Daoy (cell line): ENCODE measurements at places on chromosomes 13 and 19. TPM values are rescaled to one million over a fixed set of nuclear protein-coding genes. Genes with fewer than 3 reads are reported as not detected.

DNA sequence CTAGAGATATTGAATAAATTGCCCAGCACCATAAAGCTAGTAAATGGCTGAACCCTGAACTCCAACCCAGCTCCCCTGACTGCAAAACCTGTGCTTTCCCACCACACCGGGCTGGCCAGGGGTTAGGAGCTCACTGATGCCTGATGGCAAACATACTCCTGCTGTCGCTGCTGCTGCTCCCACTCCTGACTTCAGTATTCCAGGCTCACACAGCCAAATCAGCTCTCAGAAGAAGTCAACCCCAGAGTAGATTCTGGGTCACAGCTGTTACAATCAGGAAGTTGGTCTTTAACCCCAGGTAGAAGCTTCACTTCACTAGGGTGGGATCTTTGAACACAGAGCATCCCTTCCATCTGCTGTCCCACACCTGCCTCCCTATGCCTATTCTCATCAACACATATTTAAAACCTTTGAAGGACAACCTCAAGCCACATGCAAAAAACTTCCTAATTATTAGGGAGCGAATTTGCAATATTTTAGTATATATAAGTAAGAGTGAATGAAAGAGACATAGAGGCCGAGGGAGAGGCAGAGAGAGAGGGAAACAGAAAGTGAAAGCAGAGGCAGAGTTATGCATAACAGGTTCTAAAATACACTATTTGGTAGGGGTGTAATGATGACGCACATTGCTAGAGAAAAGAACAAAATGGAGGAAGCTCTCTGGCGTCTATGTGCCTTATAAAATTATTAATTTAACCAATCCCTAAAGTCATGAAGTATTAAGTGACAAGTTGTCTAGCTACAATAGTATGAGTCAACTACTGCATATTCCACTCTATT lies 99.4 kb upstream of the SERP2 start:
- DNase-seq, result peak; percentile 57

DNA sequence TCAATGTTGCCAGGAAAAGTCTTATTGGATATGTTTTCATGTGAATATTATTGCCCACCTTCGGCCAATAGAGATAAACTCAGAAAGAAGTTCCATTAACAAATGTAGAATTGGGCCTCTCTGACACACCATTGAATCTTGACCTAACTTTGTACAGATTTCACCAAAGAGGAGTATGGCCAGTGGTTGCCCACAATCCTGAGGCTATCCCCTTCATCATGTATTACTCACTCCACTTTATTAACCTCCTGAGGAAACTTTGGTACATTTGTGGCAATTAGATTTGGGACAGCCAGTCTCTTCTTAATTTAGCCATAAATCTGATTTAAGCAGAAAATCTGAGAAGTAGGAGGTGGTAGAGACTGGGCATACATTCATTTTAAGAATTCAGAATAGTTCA lies 53.3 kb upstream of the POSTN start:
- DNase-seq, result no peak

- DNase-seq, result no peak
These were observed 391.3 kb downstream of the FOXO1 start for GRCh38 chr13:40275155-40275554.

MYDGF gene
- 154 and 171 TPM in 2 replicates for total RNA-seq

DNA sequence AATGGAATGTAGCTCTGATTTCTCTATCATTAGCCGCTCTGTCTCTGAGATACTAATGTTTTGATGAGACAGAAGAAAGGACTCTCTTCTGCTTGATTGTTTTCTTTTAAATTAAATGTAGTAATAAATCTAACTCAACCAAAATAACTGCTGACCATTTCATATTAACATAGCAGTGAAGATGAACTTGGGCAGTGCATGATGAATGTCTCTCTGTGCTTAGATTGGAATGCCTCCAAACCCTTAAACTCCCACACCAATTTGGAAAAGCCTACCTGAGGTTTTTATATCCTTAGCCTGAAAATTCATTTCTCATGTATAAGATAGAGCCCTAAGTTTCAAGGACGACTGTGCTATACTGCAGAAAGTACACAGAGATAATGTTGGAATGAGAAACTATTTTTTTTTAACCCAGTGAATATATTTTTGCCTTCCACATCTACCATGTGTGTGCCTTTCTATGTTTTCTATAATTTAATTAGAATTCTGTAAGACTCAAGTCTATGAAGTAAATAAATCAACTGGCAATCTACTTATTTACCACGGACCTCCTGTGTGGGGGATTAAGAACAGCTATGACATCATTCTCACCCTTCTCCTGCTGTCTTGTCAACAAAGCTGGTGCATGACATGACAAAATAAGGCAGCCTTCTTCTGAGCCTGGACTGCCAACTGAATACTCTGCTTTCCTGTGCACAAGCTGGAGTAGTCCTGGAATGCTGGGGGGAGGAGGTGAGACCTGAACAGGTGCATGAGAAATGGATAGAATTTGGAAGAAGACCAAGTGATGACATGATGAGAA lies 155.5 kb downstream of the FGF9 start:
- DNase-seq, result no peak

DNA sequence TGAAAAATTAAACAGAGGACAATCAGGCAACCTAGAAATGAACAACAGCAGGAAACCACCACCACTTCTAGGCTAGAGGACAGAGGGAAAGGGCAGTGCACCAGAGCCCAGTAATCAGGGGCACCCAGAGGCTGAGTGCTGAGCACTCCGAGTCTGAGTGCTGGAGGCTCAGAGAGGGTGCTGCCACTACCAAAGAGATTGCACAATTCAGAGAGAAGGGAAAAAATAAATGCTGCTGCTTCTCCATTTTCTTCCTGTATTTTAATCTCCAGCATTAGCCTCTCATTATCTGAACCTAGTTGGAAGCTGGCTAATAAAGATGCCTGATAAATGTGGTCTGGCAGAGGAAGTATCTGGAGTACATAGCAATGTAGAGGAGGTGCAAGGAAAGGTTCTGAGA lies 11.8 kb upstream of the ZNF175 start:
- DNase-seq, result no peak

DNA sequence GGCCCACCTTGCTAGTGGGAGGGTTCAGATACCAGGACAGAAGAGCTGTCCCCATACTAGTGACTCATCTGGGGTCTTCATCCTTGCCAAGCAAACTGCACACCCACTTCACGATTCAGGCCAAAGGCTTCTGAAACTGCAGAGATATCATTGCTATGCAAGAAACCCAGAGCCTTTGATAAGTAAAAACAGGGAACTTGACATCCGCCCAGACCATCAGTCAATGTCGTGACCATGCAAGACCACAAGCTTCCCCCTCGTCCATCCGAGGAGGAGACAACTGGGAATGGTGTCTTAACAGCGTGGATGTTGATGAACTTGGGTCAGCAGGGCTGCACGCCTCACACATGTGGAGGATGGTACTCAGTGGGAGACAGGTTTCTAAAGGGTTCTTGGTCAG lies 58.0 kb downstream of the ABCC4 start:
- DNase-seq, result no peak

DNA sequence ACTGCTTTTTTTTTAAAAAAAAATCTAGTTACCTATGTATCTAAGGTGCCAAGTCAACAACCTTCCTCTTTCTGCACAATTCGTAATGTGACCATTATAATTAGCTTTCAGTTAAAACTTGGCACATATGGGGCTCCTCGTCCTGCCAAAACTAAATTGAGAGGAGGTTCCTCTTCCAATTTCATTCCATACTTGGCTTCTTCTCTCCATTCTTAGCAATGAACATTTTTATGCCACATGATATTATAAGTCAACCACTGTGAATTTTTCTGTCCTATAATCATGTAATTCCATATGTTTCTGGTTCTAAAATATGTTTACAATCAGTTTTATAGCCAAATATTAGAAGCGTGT lies 177.0 kb downstream of the DCLK1 start:
- no peak for DNase-seq

SLC1A6 gene
- total RNA-seq, result 1.4 TPM in 1 of 2 replicates, not detected in the other

ZNF540 gene
- not detected in 2 replicates for total RNA-seq

ZSCAN4 gene
- not detected in 2 replicates for total RNA-seq

KIR3DL2 gene
- total RNA-seq, result not detected in 2 replicates

- DNase-seq, result no peak
These were observed 77.4 kb upstream of the RAP2A start for GRCh38 chr13:97356592-97356991.

DNA sequence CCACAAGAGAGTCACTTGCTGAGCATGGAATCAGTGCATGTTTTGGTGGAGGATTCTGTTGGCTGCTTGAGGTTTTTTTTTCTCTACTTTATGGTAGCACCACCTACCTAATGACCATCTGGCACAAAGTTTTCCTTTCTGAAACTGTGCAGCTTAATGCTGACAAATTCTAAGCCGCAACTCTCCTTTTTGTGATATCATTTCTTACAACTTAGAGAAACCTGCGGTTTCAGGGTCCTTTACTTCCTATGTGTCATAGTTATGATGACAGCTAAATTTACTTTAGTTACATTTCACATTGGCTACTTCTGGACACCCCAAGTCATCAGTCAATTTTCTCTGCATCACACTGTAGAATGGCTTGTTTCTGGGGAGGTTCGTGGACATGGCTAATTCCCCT lies 115.4 kb upstream of the TMTC4 start:
- no peak for DNase-seq

DNA sequence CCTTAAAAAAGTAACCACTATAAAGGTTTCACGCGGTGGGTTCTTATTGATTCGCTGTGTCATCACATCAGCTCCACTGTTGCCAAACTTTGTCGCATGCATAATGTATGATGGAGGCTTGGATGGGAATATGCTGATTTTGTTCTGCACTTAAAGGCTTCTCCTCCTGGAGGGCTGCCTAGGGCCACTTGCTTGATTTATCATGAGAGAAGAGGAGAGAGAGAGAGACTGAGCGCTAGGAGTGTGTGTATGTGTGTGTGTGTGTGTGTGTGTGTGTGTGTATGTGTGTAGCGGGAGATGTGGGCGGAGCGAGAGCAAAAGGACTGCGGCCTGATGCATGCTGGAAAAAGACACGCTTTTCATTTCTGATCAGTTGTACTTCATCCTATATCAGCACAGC lies 30.6 kb downstream of the FGF9 start:
- DNase-seq, result no peak

CLDND2 gene
- not detected in 2 replicates for total RNA-seq

EPSTI1 gene
- 0.86 and 1.4 TPM in 2 replicates for total RNA-seq

- DNase-seq, result no peak
These were observed 233.0 kb downstream of the DCT start for GRCh38 chr13:94246495-94246894.

DNA sequence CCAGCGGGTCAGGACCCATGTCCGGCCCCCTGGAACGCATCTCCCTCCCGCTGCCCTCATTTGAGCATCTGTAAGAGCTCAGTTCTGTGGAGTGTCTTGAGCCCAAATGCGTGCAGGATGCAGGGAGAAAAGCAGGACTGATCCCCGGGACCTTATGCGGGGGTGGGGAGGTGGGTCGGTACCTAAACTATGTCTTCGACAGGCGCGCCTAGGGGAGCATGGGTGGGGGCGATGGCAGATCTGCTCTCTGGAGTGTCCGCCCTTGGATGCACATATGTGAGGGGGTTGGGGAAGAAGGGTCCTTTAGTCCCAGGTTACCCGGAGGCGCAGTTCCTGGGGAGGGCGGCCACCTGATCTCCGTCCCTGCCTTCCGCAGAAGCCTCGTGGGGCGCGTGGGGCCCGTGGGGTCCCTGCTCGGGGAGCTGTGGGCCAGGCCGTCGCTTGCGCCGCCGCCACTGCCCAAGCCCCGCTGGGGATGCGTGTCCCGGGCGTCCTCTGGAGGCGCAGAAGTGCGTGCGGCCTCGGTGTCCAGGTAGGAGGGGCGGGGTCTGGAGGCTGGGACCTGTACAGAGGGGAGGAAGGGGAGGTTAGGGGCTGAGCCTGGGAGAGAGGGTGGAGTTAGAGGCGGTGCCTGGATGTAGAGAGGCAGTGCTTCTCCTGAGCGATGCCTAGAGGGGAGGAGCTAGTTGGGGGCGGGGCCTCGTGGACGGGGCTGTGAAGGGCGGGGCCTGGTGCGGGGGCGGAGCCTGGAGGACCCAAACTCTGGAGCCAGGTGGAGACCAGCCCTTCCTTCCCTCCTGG lies 2.9 kb downstream of the CILP2 start:
- DNase-seq, result peak; percentile 74

DNA sequence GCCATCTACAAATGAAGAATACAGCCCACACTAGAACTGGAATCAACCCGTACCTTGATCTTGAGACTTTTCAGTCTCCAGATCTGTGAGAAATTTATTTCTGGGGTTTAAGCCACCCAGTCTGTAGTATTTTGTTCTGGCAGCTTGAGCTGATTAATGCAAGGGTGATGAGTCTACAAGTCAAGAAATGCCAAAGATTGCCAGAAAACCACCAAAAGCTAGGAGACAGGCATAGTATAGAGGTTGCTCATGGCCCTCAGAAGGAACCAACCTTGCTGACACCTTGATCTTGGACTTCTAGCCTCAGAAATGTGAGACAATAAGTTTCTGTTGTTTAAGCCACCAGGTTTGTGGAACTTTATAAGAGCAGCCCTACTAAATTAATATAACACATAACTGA lies 428.2 kb upstream of the KLF12 start:
- no peak for DNase-seq

GRCh38 chr13:37576601-37577000 lies 22.0 kb downstream of the POSTN start:
- no peak for DNase-seq

DNA sequence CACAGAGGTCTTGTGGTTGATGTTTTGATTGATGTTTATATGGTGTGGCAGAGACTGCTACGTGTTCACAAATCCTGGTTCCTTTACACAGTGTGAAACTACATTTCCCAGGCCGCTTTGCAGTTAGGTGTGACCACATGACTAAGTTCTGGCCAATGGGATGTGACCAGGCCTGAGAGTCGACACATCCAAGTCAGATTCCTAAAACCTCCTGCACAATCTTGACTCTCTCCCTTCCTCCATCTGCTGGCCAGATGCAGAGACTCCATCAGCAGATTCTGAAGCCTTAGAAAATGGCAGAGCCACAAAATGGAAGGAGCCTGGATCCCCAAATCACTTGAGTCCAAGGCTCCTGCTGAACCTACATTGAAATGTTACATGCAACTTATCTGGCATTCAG lies 12.6 kb downstream of the CD37 start:
- DNase-seq, result peak; percentile 58

DNA sequence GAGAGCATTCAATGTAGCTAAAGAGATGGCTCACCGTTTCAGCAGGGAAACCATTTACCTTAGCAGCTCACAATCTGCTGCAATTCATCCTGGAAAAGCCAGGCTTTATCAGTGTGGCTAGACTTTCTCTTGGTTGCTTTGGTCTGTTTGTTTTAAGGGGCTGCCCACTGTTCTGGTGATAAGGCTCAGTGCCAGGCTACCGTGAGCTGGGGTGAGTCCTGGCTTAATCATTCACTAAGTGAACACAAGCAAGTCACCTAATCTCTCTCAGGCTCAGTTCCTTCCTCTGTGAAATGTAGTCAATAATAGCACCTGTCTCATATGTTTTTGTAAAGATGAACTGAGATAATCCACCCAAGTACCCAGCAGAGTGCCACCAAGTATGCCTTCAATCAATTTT lies 229.0 kb downstream of the TEX29 start:
- no peak for DNase-seq
